HAP-1 (cell line): ENCODE measurements at places on chromosomes 11 and 22.

- DNase-seq: no peak
Measured at GRCh38 chr11:35318977-35319925, 100.1 kb downstream of the SLC1A2 start.

DNA sequence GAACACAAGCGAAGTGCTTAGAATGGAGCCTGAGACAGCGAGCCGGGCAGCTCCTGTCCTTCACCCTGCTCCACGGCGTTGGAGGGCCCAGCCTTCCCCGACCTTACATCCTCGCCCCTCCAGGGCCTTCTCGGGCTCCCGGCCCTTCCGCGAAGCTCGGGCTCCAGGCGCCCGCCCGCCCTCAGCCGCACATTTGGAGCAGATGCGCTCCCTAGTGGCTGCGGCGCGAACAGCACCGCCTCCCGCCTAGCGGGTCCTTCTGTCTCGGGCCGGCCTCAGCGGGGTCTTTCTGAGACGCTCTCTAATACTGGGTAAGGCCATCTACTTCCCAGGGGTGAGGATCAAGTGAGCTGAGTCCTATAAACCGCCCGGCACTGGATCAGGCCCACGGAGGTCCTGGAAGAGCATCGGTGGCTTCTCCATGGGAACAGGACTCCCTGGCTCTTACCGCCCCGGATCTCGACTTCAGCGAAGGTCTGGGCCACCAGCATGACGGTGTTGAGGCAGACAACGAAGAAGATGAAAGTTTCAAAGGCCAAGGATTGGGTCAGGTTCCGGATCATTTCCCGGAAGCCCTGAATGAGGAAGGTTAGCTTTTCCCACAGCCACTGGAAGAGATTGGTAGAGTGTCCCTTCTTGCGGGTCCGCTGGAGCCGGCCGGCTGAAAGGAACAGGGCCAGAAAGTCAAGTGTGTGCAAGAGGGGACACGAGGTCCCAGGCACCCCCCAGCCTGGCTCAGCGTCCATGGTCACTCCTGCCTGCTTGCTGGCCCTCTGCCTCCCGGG lies 3.7 kb downstream of the CATSPER1 start:
- DNase-seq: peak; percentile 46

- DNase-seq: peak; percentile 69
Measured at GRCh38 chr11:85590848-85591483, 36.2 kb downstream of the DLG2 start.

DNA sequence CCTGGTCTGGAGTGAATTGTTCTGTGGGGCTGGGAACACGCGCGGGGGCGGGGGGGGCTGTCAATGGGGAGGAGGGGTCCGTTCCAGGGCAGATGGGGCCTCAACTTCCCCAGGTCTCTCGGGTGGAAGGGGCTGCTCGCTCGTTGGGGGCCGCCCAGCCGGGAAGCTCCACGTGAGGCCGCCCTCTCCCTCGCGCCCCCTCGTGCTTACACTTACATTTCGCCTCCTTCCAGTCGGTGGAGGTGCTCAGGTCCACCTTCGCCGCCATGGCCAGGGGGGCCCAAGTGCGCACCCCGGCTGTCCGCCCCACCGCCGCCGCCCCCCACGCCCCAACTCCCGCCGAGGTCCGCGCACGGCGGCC lies 452 bp downstream of the MACROD1 start:
- DNase-seq: peak; percentile 61
